ENCODE measurements at places on chromosomes 3 and 15. TPM values are rescaled to one million over a fixed set of nuclear protein-coding genes. Genes with fewer than 3 reads are reported as not detected.

- no peak for DNase-seq
These were observed 992 bp downstream of the RHOV start for GRCh38 chr15:40872791-40873693.

GRCh38 chr3:3646934-3647333 lies 152.3 kb upstream of the LRRN1 start:
- DNase-seq = no peak

Gene PLXND1
- 38.8 TPM for total RNA-seq

- no peak for DNase-seq
These were observed 3.3 kb downstream of the NDUFAF3 start for GRCh38 chr3:49025005-49025792.

Gene CCR3
- total RNA-seq = not detected

DNA sequence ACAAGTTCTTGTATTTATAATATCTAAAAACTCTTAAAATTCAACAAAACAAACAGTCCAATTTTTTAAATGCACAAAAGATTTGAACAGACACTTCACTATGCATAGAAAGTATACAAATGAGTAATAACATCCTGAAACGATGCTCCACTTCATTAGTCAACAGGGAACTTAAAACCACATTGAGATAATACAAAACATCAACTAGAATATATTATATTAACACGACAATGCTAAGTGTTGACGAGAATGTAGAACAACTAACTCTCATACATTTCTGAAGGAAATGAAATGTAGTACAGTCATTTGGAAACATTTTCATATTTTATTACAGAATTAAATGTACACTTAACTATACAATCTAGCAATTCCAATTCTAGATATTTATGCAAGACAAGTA lies 93.4 kb downstream of the IGSF11 start:
- no peak for DNase-seq

- no peak for DNase-seq
These were observed 54.5 kb downstream of the CCDC33 start for GRCh38 chr15:74290645-74291044.

Gene ALPK3
- total RNA-seq = 1.1 TPM

GRCh38 chr3:123388042-123388441 lies 60.8 kb downstream of the ADCY5 start:
- DNase-seq = no peak

DNA sequence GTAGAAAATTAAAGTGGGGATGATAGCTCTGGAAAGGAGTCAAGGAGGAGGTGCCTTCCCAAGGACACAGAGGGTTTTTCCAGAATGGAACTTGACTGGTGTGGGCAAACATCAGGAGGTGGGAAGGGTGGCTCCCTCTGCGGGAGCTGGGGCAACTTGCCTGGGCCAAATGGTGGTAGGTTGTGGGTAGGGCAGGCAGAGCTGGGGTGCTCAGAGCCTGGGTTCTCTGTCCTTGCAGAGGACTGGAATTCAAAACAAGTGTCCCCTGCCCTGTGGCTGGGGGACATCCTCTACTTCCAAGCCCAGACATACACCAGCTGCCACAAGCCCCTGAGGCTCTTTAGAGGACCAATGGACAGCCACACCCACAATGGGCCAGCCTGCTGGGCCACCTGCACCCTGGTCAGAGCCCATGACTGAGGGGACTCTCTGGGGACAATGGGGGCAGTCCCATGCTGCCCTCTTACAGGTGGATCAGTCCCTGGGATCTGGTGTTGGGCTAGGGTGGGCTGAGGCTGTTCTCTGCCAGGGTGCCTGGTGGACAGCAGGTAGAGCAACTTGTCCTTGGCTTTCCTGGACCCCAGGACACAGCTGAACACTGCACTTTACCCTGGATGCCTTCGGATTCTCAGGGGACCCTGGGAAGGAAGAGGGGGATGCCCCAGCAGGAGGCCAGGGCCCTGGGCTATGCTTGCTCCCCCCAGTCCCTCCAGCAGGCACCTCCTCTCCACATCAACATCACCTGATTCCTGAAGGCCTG lies 38.6 kb upstream of the CSPG4 start:
- no peak for DNase-seq

GRCh38 chr3:111033470-111034050 lies 38.1 kb upstream of the NECTIN3 start:
- DNase-seq = no peak

- DNase-seq = no peak
These were observed 29.1 kb downstream of the GRM2 start for GRCh38 chr3:51735950-51736349.

- DNase-seq = no peak
These were observed 610.0 kb downstream of the FOXP1 start for GRCh38 chr3:70973558-70973957.

Data from left colon (tissue), 2 donors.